ENCODE measurements at places on chromosomes 1 and 21.

GRCh38 chr1:15945011-15945831, 30.7 kb downstream of the ZBTB17 start:
- DNase-seq: no peak
- no peak overlapping the region for H3K4me3 ChIP-seq
- H3K4me1 ChIP-seq: peaks cover 35% of the 10 kb centered on the region
- no peak overlapping the region for H3K27ac ChIP-seq
- H3K27me3 ChIP-seq: no peaks in the 10 kb centered on the region

- H3K4me3 ChIP-seq: no peak overlapping the region
- H3K27me3 ChIP-seq: no peaks in the 10 kb centered on the region
- H3K4me1 ChIP-seq: peaks cover 79% of the 10 kb centered on the region
- H3K27ac ChIP-seq: peak overlapping the region; percentile 79
- no peak for DNase-seq
Measured at GRCh38 chr1:114341856-114342255, 169.1 kb downstream of the TRIM33 start.

GRCh38 chr1:66916320-66916719, 8.3 kb downstream of the DNAI4 start:
- H3K4me3 ChIP-seq: no peak overlapping the region
- H3K27ac ChIP-seq: no peak overlapping the region
- DNase-seq: no peak
- no peaks in the 10 kb centered on the region for H3K27me3 ChIP-seq

DNA sequence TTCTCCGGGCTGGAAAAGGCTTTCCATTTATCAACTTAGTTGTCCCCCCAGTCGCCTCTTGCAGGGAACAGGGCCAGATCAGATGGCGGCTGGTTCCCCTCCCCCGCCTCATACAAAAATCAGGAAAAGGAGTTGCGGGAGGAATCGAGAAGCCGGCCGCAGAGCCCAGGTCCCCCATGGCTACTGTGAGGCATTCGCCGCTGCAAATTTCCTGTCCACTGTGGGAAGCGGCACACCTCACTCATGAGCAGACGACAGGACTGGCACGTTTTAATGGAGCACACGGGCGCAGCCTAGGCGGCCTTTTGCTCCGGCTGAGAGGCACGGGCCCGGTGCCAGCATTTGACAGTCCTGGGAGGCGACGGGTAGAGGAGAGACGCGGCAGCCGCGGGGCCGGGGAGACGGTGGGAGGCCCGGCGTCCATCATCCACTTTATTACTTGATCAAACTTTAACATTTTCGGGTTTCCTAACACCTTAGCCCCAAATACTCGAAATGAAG, 1.1 kb downstream of the GNG4 start:
- no peak for DNase-seq
- H3K4me1 ChIP-seq: peaks cover 4% of the 10 kb centered on the region
- peak overlapping the region; percentile 55 for H3K4me3 ChIP-seq
- peaks cover 57% of the 10 kb centered on the region for H3K27me3 ChIP-seq

DNA sequence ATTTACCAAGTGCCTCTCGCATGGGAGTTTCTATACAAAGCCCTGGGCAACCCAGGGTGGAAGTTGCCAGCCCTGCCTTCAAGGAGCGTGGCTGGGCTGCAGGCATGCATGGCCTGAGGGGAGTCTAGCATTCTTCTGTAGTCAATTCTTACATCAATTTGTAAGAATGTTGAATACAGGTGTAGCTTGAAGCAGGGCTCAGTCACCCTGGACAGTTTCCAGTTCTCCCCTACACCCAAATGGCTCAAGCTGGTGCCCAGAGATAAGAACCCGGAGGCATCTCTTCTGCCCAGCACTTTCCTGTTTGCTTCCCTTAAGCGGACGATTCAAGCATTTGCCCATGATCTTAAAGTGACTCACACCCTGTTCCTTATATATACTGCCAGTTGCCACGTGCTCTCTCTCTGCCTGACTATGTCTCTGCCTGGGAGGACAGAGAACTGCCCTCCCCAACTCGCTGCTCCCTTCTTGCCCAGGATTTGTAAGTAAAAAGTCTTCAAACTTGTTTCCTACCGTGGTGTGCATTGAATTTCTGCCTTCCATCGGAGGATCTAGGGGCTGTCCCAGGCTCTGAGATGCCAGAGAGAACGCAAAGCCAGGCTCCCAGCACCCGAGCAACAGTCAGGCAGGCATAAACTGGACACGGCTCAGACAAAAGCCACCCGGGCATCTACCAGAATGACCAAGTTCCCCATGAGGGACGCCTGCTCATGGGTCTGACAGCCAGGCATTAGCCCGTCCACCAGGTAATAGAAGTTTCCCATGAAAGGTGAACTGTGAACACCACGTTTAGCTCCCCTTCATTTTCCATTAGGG, 50.9 kb upstream of the AJAP1 start:
- H3K27ac ChIP-seq: no peak overlapping the region
- H3K4me3 ChIP-seq: no peak overlapping the region
- no peaks in the 10 kb centered on the region for H3K36me3 ChIP-seq
- DNase-seq: no peak

DNA sequence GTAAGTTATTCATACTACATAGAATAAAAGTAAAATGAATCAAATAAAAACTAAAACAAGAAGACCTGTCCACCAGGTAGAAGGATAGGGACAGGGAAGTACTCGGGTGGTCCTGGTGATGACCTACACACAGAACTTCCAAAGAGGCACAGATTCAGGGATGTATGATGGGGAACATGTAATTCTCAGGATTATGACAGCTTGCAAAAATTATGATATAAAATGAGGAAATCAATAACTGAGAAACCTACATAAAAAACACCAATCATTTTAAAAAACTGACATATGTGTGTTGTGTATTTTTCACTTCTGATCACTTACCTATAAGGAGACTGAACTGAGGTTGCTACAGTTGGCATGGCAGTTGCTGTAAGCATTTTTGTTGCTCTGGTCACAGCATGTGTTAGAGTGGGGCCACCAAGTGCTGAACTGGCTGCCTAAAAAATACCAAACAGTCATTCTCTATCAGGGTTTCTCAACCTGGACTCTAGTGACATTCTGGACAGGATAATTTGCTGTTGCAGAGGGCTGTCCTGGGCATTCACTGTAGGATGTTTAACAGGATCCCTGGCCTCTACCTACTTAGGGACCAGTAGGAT, 73.8 kb downstream of the USP24 start:
- H3K27ac ChIP-seq: peak overlapping the region; percentile 16
- peaks cover 60% of the 10 kb centered on the region for H3K36me3 ChIP-seq
- no peaks in the 10 kb centered on the region for H3K4me1 ChIP-seq
- no peak overlapping the region for H3K4me3 ChIP-seq

GRCh38 chr1:97976801-97977200, 56.0 kb upstream of the DPYD start:
- H3K4me3 ChIP-seq: no peak overlapping the region
- H3K27me3 ChIP-seq: no peaks in the 10 kb centered on the region
- H3K27ac ChIP-seq: no peak overlapping the region
- H3K36me3 ChIP-seq: no peaks in the 10 kb centered on the region
- DNase-seq: no peak

All from T-cell (primary cell).